ENCODE measurements at places on chromosomes 12 and 14.

DNA sequence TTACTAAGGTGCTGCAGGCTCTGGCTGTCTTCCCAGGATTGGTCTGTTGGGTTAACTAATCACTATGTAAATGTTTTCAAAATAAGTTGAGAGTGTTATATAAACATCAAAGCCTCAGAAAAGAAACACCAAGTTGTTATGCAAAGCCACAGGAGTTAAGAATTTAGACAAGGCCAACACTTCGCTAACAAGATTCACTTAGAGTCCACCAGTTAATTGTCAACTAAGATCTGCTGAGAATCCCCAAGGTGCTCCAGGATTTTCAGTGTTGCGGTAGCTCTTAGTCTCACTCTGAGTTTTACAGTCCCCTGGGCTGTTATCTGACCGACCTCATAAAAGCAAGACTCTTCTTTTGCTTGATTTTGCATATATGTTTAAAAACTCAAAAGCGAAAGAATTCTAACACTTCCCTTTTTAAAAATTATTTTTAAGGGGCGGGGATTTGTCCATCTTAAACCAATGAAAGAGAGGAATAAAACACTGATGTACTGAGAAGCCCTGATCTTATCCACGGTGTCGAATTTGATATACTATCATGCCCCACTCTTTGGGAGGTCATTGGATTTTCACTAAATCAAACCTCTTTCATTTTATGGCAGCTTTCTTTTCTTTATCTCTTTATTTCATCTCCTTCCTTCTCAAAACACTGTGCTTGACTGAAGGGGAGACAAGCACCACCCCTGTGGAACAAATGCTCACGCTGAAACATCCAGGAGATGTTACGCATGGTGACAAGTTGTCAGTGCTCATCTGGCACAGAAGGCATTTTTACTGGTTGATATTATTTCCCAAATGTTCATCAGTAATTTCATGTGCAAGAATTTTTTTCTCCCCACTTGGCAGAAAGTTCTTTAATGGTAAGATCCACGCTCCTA lies 7.0 kb downstream of the NIN start:
- no peak for DNase-seq

DNA sequence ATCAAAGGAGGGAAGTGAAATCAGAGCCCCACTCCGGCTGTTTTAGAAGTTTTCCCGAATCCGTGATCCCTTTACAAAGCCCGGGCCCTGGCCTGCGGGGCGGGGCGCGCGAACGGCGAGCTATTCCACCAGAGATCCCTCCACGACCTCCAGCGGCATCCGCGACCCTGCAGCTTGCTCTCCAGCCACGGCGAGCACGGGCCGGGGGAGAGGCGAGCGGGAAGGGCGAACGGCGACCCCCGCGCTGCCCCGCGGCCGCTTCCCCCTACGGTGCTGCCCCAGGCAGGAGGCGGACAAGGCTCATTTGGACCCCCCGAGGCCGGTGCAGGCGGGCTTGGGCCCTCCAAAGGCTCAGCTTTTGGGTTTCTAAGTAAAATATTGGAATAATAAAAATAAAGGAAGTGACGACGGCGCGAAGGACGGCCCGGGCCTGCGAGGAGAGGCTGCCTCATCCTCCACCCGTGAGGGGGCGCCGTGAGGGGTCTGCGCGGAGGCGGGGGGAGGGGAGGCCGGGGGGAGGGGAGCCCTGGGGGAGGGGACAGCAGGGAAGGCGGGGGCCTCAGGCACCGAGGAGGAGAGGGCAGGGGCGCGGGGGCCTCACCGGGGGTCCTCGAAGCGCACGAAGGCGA lies 613 bp downstream of the SRSF9 start:
- DNase-seq: no peak

- DNase-seq: no peak
Measured at GRCh38 chr14:68791078-68791901, 1.6 kb downstream of the ZFP36L1 start.

DNA sequence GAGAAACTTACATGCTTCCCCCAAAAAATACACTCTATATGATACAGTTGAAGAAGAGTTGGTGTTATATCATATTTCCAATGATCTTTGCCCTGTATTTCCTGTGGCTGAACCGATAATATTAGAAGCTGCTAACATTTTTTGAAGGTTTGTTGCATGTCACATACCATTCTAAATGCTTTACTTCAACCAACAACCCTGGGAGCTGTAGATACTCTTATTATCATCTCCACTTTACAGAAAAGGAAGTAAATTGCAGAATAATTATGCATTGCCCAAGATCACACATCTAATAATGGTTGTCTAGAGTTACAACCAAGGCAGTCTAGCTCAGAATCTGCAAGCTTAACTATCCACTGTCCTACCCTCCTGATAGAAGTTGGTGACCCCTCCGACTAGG lies 182.8 kb downstream of the NUAK1 start:
- no peak for DNase-seq

GRCh38 chr14:58812050-58812910 lies 174.5 kb downstream of the DACT1 start:
- no peak for DNase-seq

DNA sequence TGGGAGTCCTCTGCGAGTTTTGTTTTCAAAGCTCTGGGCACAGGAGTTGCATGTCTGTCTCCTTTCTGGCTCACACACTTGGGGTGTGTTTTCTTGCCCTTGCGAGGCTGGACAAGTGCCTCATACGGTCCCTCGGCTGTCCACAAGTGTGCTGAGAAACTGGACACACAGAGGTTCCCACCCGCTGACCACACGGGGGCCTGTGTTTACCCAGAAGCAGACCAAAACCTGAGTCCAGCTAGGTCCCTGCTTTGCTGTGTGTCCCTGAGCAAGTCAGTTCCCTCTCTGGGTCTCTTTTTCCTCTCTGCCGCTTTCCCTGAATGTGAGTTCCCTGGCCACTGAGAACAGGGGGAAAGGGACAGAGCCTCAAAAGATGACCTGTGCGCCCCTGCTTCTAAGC lies 678 bp upstream of the OAS2 start:
- peak; percentile 13 for DNase-seq

GRCh38 chr12:42516573-42516972 lies 73.0 kb downstream of the PRICKLE1 start:
- no peak for DNase-seq

DNA sequence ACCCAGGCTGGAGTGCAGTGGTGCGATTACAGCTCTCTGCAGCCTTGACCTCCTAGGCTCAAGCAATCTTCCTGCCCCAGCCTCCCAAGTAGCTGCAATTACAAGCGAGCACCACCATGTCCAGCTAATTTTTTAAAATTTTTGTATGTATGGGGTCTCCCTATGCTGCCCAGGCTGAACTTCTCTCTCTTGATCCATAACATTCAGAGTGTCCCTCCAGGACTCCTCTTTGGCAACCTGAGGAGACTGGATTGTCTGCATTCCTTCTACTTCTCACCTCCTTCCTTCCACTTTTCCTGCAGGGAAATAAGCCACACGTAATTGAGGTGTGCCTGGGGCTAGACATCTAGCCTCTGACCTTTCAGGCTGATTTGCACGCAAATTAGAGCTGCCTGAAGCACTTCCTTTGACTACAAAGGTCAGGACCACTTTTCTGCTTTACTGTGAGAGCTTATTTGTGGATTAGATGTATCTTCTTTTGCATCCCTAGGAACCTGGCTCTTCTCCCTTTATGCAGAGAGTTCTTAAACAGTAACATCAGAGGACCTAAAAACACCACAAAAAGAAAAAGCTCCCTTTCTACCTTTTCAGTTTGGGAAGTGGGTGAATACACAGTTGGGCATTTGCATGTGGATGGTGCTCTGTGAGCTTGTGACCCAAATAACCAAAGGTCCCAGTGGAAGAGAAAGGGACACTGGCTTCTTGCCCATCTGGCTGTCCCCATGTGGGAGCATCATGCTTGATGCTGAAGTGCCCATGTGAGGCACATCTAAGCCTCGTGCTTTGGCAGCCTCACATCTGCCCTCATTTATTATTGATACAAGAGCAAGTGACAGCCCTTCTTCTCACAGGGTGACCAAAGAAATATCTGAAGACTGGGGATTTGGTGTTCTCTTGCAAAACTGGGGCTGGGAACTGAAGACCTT lies 33.5 kb downstream of the PYGL start:
- no peak for DNase-seq
